ENCODE measurements at places on chromosomes 1 and 21. TPM values are rescaled to one million over a fixed set of nuclear protein-coding genes. Genes with fewer than 3 reads are reported as not detected.

The TSHB gene
- total RNA-seq: not detected

The KCNA2 gene
- total RNA-seq: under 0.01 TPM

The BCAS2 gene
- 62.3 TPM for total RNA-seq

The TMPRSS2 gene
- total RNA-seq: not detected

The XCL1 gene
- not detected for total RNA-seq

The GREM2 gene
- total RNA-seq: 1.4 TPM

The FGR gene
- not detected for total RNA-seq

The YTHDF2 gene
- total RNA-seq: 42.0 TPM

Data from regular cardiac myocyte (primary cell).